Spleen (tissue), 13 donors: ENCODE measurements at places on chromosomes 13 and 19. TPM values are rescaled to one million over a fixed set of nuclear protein-coding genes. Genes with fewer than 3 reads are reported as not detected.

DNA sequence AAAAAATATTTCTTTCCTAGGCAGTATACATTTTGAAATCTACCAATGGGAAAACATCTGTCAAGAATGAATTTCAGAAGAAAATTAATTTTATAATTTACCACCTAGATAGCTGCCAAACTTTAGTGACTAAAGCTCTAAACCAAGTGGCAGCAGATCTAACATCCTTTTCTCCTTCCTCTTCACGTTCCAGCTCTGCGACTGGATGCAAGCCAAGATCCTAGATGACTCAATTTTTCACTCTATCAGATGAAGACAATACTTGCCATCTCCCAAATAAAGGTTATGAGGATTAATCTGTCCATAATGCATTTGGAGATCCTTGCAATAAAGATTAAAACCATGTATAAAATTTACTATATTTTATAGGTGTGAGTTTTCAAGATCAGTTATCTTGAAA lies 66.7 kb upstream of the MIR17HG start:
- H3K27me3 ChIP-seq: no peaks in the 10 kb centered on the region
- no peaks in the 10 kb centered on the region for H3K36me3 ChIP-seq
- no peak overlapping the region for H3K4me3 ChIP-seq
- DNase-seq: no peak
- no peaks in the 10 kb centered on the region for H3K4me1 ChIP-seq
- no peak overlapping the region for H3K27ac ChIP-seq

DNA sequence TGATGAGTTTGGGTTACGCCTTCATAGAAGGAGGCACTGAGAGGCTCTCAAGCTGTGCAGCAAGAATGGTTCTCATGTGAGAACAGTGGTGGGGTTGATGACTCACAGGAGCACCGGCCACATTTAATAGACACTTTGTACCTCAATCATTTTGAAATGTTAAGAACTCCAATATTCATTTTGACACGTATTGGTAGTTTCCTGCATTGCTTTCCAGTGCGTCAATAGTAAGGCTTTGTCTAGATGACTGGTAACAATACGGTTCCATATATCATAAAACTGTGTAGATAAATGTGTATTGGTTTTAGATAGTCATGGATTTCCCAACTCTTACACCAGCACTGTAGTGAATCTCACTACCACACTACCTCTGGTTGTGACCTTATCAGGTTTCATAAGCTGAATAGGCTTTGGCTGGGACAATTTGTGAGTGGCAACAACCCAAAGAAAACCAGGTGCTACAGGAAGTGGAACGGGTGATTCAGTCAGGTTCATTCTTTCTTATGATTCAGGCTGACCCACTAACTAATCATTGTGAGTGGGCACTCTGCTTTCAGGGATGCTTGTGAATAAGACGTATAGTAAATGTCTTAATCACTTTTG lies 362.6 kb downstream of the KLF5 start:
- no peak for DNase-seq
- H3K4me1 ChIP-seq: no peaks in the 10 kb centered on the region
- no peaks in the 10 kb centered on the region for H3K36me3 ChIP-seq

GRCh38 chr19:1807030-1807694 lies 4.9 kb downstream of the ATP8B3 start:
- H3K27me3 ChIP-seq: no peaks in the 10 kb centered on the region
- no peaks in the 10 kb centered on the region for H3K36me3 ChIP-seq
- H3K4me3 ChIP-seq: no peak overlapping the region
- no peak overlapping the region for H3K27ac ChIP-seq
- peaks cover 11% of the 10 kb centered on the region for H3K4me1 ChIP-seq

ZNF606 gene
- 5.6 TPM for polyA plus RNA-seq

ZNF468 gene
- 8.6 TPM for polyA plus RNA-seq

SYCN gene
- not detected for polyA plus RNA-seq

- no peaks in the 10 kb centered on the region for H3K27me3 ChIP-seq
- H3K4me3 ChIP-seq: no peak overlapping the region
- H3K4me1 ChIP-seq: no peaks in the 10 kb centered on the region
- no peaks in the 10 kb centered on the region for H3K36me3 ChIP-seq
- no peak overlapping the region for H3K27ac ChIP-seq
These were observed 165.2 kb downstream of the SHISA2 start for GRCh38 chr13:25886438-25887214.
